ENCODE measurements at places on chromosomes 6 and 20. TPM values are rescaled to one million over a fixed set of nuclear protein-coding genes. Genes with fewer than 3 reads are reported as not detected.

GRCh38 chr6:89048288-89048923 is 32.1 kb upstream of the PNRC1 start:
- no peak for DNase-seq
- no peaks in the 10 kb centered on the region for H3K27me3 ChIP-seq
- H3K27ac ChIP-seq, result no peak overlapping the region
- no peaks in the 10 kb centered on the region for H3K36me3 ChIP-seq
- H3K4me3 ChIP-seq, result no peak overlapping the region
- peaks cover 22% of the 10 kb centered on the region for H3K4me1 ChIP-seq

ARFRP1 gene
- total RNA-seq, result 70.9 TPM

DNA sequence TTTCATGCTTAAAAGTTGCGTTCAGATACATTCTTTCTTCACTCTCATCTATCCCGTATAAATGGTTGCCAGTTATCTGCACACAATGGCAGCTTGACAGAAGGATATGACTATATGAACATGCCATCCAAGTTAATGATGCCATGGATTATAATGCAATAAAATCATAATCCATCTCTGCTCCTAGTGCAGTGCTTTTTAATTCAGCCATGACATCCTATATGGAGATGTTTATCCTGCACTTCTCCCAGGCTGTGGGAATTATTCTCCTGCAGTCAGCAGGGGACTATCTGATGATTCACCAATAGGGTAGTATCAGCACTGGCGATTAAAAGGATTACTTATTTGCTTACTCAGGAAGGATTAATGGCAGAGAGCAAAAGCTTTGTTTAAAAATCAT is 273.8 kb downstream of the SAMD5 start:
- H3K27me3 ChIP-seq, result no peaks in the 10 kb centered on the region
- H3K36me3 ChIP-seq, result no peaks in the 10 kb centered on the region
- H3K4me3 ChIP-seq, result no peak overlapping the region
- H3K27ac ChIP-seq, result no peak overlapping the region
- no peaks in the 10 kb centered on the region for H3K4me1 ChIP-seq
- no peak for DNase-seq

DNA sequence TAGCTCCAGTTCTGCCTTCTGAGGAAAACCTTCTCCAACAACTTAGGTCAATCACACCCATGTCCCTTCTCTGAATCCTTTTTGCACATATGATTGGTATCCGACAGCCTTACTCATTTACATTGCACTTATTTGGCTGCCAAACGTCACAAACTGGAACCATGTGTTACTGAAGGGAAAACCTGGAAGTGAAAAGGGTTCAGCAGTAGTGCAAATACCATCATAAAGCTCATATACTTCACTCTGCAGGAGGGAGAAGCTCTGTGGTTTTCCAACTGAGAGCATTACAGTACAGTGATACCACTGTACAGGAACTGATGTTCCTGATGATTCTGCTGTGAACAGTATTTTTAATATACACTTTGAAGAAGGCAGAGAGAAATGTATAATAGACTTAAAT is 87.8 kb downstream of the SLC16A10 start:
- DNase-seq, result no peak
- H3K27me3 ChIP-seq, result no peaks in the 10 kb centered on the region
- H3K36me3 ChIP-seq, result no peaks in the 10 kb centered on the region
- H3K4me1 ChIP-seq, result peaks cover 26% of the 10 kb centered on the region
- H3K27ac ChIP-seq, result no peak overlapping the region
- no peak overlapping the region for H3K4me3 ChIP-seq
